Melanocyte of skin (primary cell): ENCODE measurements at places on chromosomes 2 and 18. TPM values are rescaled to one million over a fixed set of nuclear protein-coding genes. Genes with fewer than 3 reads are reported as not detected.

ALK gene
- 0.69 and 2.9 TPM in 2 replicates for total RNA-seq

SLC4A5 gene
- total RNA-seq = 1.00 and 1.7 TPM in 2 replicates

MAPRE3 gene
- 3.2 and 4.0 TPM in 2 replicates for total RNA-seq

TAF4B gene
- total RNA-seq = 27.3 and 39.6 TPM in 2 replicates

GAL3ST2 gene
- total RNA-seq = 0.34 and 0.36 TPM in 2 replicates

CYS1 gene
- 0.34 and 1.5 TPM in 2 replicates for total RNA-seq

CD28 gene
- total RNA-seq = not detected in 2 replicates

KLHL14 gene
- total RNA-seq = under 0.01 TPM in 1 of 2 replicates, not detected in the other

ANKRD30B gene
- total RNA-seq = 0.67 and 1.2 TPM in 2 replicates

CCDC150 gene
- total RNA-seq = 10.8 and 13.0 TPM in 2 replicates

TMEM18 gene
- total RNA-seq = 12.8 and 15.7 TPM in 2 replicates

ALLC gene
- total RNA-seq = not detected in 2 replicates

HOXD13 gene
- not detected in 2 replicates for total RNA-seq

MPHOSPH10 gene
- total RNA-seq = 16.0 and 19.7 TPM in 2 replicates

ANKRD44 gene
- 47.2 and 49.6 TPM in 2 replicates for total RNA-seq

CYTIP gene
- not detected in 2 replicates for total RNA-seq

PARD6G gene
- 12.4 and 16.7 TPM in 2 replicates for total RNA-seq

LYPD6 gene
- total RNA-seq = 1.7 TPM in 2 replicates

CAPN14 gene
- 0.34 and 0.73 TPM in 2 replicates for total RNA-seq

DPP4 gene
- 126 and 140 TPM in 2 replicates for total RNA-seq

KCNK3 gene
- total RNA-seq = under 0.01 and 0.36 TPM in 2 replicates

DUSP11 gene
- 20.0 and 28.7 TPM in 2 replicates for total RNA-seq
